ENCODE measurements at places on chromosomes 12 and 14.

- no peaks in the 10 kb centered on the region for H3K27me3 ChIP-seq
- no peak overlapping the region for H3K27ac ChIP-seq
- DNase-seq = no peak
- H3K4me1 ChIP-seq = peaks cover 20% of the 10 kb centered on the region
Observed at GRCh38 chr14:73250781-73251500, 13.6 kb downstream of the PAPLN start.

- no peak overlapping the region for H3K27ac ChIP-seq
- no peak overlapping the region for H3K4me3 ChIP-seq
- no peaks in the 10 kb centered on the region for H3K36me3 ChIP-seq
- DNase-seq = no peak
Observed at GRCh38 chr12:604956-605355, 58.3 kb downstream of the NINJ2 start.

DNA sequence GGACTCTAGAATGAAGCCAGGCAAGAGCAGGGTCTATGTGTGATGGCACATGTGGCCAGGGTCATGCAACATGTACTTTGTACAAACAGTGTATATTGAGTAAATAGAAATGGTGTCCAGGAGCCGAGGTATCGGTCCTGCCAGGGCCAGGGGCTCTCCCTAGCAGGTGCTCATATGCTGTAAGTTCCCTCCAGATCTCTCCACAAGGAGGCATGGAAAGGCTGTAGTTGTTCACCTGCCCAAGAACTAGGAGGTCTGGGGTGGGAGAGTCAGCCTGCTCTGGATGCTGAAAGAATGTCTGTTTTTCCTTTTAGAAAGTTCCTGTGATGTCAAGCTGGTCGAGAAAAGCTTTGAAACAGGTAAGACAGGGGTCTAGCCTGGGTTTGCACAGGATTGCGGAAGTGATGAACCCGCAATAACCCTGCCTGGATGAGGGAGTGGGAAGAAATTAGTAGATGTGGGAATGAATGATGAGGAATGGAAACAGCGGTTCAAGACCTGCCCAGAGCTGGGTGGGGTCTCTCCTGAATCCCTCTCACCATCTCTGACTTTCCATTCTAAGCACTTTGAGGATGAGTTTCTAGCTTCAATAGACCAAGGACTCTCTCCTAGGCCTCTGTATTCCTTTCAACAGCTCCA is 39.6 kb downstream of the DAD1 start:
- peak overlapping the region; percentile 99 for H3K27ac ChIP-seq
- H3K4me3 ChIP-seq = peak overlapping the region; percentile 85
- no peak for DNase-seq
- H3K4me1 ChIP-seq = peaks cover 53% of the 10 kb centered on the region

DNA sequence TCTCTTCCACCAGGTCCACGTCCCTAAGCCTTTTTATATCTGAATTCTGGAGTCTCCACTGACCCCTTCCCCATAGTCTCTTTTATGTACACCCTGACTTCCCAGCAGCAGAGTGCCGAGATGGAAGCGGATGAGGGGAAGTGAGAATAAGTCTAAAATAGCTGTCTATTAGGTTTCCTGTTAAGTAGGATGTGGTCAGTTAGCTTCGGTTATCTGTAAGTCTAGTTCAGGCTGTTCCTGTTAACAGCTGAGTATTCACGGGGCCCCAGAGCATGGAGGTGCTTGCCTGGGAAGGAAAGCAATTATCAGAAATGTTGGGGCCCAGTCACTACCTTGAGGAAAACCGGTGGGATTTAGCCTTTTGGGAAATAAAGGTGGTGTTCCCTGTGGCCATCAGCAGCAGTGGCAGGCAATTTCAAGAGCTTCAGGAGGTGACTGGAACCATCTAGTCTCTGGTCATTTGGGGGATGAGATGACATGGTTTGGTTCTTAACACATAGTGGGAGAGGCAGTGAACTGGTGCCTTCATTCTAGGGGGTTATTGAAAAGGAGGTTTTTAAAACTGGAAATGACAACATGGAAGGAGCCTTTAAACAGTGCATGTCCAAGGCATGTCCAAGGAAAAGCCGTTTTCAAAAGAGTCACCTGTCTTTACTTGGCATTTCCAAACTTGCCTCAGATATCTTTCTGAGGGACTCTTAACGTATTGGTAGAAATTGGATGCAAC is 21.8 kb downstream of the CHST11 start:
- no peaks in the 10 kb centered on the region for H3K27me3 ChIP-seq
- peak overlapping the region; percentile 93 for H3K4me3 ChIP-seq
- H3K36me3 ChIP-seq = no peaks in the 10 kb centered on the region
- DNase-seq = no peak

DNA sequence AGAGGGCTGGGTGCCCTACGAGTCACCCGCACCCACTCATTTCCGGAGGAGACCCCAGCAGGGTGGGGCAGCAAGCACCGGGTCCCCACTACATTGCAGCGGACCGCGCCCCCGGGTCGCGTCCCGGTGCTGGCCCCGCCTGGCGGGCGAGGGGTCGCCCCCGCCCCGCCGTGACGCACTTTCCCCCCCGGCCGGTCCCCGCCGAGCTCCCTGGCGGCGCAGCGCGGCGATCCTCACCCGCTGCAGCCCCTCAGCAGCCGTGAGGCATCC is 106.1 kb downstream of the PRICKLE1 start:
- peak overlapping the region; percentile 74 for H3K4me3 ChIP-seq
- peaks cover 45% of the 10 kb centered on the region for H3K4me1 ChIP-seq
- no peak overlapping the region for H3K27ac ChIP-seq
- peaks cover 5% of the 10 kb centered on the region for H3K36me3 ChIP-seq

DNA sequence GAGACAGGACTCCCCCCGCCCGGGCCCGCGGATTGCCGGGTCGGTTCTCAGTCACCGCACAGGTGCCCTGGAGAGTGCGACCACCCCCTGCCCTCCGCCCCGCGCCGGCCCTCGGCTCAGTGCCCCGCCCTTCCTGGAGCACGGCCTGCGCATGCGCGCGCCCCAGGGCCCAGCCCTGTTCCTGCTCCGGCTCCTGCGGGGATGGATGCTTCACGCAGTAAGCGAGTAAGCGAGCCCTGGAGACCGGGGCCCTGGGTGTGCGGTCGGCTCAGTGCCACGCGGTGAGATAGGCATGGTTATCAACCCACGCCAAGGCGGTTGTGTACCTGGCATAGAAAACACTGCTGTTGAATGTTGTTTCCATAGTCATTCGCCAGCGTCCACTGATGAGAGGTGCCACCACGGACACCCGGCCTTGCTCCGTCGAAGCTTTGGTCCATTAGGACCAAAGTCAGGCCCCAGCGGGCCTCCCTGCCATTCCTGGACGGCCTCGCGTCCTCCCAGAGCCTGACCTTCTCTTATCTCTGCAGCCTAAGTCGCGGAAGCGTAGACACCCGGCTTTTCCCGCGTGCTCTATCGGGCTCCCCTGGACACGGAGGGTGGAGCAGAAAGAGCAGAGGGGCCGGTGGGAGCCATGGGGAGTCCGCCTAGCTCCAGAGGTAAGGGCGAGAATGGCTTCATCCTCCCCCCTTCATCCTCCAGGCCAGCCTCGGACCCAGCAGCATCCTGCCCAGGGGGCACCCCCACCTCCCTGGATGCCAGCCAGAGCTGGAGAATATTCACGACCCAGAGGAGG is 90.6 kb downstream of the PAPOLA start:
- peaks cover 24% of the 10 kb centered on the region for H3K27me3 ChIP-seq
- H3K4me3 ChIP-seq = peak overlapping the region; percentile 73
- peak; percentile 59 for DNase-seq
- H3K4me1 ChIP-seq = peaks cover 6% of the 10 kb centered on the region
- peak overlapping the region; percentile 83 for H3K27ac ChIP-seq

- no peak for DNase-seq
- no peaks in the 10 kb centered on the region for H3K4me1 ChIP-seq
- H3K27me3 ChIP-seq = no peaks in the 10 kb centered on the region
- H3K4me3 ChIP-seq = no peak overlapping the region
- H3K27ac ChIP-seq = no peak overlapping the region
Observed at GRCh38 chr12:121189131-121189530, 20.8 kb upstream of the P2RX4 start.

- no peaks in the 10 kb centered on the region for H3K36me3 ChIP-seq
- H3K4me3 ChIP-seq = no peak overlapping the region
- DNase-seq = no peak
- no peak overlapping the region for H3K27ac ChIP-seq
- no peaks in the 10 kb centered on the region for H3K4me1 ChIP-seq
Observed at GRCh38 chr12:18382236-18382885, 121.0 kb downstream of the PIK3C2G start.

- no peaks in the 10 kb centered on the region for H3K36me3 ChIP-seq
- H3K27ac ChIP-seq = no peak overlapping the region
- DNase-seq = no peak
- H3K4me1 ChIP-seq = no peaks in the 10 kb centered on the region
- no peak overlapping the region for H3K4me3 ChIP-seq
Observed at GRCh38 chr12:23847857-23848256, 101.6 kb downstream of the SOX5 start.

- H3K27ac ChIP-seq = no peak overlapping the region
- H3K4me1 ChIP-seq = peaks cover 41% of the 10 kb centered on the region
- peak; percentile 62 for DNase-seq
- H3K36me3 ChIP-seq = no peaks in the 10 kb centered on the region
Observed at GRCh38 chr12:57214398-57214781, 2.2 kb upstream of the NXPH4 start.

DNA sequence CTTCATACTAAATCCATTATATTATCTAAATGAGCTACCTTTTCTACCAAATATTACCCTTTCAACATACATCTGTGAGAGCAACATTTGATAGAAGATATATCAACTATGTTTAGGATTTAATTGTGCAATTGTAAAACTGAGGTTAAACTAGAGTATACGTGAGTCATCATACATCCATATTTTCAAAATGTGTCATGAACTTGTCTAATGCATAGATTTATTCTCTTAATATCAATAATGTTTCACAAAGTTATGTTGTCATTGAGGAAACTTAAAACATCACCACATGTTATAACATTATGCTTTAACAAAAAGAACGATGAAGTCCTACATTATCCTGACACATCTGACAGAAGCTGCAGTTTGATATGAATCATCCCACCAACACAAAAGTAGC is 645.5 kb upstream of the NOVA1 start:
- no peaks in the 10 kb centered on the region for H3K27me3 ChIP-seq
- no peaks in the 10 kb centered on the region for H3K4me1 ChIP-seq
- no peak overlapping the region for H3K27ac ChIP-seq
- no peak overlapping the region for H3K4me3 ChIP-seq
- no peaks in the 10 kb centered on the region for H3K36me3 ChIP-seq
- no peak for DNase-seq

GRCh38 chr14:79543967-79544697 is 667.2 kb downstream of the DIO2 start:
- H3K27me3 ChIP-seq = no peaks in the 10 kb centered on the region
- no peak overlapping the region for H3K4me3 ChIP-seq
- H3K27ac ChIP-seq = no peak overlapping the region
- no peak for DNase-seq
- H3K36me3 ChIP-seq = no peaks in the 10 kb centered on the region
- no peaks in the 10 kb centered on the region for H3K4me1 ChIP-seq

DNA sequence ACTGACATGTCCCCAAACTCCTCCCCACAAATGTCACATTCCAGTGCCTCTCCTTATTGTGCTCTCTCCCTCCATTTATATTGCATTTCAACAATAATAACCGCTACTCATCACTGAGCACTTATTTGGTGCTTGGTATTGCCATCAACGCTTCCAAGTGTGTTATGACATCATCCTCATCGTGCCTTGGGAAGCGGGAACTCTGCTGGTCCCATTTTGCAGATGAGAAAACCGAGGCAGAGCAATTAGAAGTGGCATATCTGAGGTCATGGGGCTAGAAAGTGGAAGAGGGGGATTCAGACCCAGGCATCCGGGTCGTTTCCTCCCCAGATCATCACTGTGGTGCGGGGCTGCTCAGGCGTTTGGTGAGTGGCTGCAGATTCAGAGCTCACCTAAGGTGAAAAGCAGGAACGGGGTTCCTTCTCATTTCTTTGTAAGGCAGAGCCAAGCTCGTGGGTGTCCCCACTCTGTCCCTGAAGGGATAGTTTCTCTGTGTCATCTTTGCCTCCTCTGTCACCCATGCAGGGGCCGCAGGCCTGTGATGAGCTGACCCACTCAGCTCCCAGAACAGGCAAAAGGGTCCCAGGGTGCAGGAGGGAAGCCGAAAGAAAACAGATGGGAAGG is 5.5 kb upstream of the FZD10 start:
- no peak for DNase-seq
- H3K27me3 ChIP-seq = peaks cover 45% of the 10 kb centered on the region

GRCh38 chr14:71339650-71340415 is 432.6 kb downstream of the PCNX1 start:
- peaks cover 20% of the 10 kb centered on the region for H3K36me3 ChIP-seq
- H3K4me3 ChIP-seq = no peak overlapping the region
- no peak overlapping the region for H3K27ac ChIP-seq

DNA sequence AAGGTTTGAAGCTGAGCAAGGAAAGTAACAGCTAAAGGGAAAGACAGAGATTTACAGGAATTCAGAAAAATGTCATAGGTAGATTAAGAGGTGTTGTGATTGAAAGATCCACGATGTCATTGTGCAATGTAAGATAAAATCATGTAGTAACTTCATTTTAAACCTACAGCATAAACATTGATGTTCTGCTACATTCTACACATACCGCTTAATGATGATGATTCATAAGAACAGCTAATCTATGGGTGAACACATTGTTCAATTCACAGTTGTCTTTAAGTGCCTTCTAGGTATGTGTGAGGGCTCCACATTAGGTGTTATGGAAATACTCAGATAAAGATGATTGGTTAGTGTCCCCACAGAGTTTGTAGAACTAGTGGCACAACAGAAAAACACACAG is 170.9 kb downstream of the GRIP1 start:
- peaks cover 4% of the 10 kb centered on the region for H3K36me3 ChIP-seq
- H3K4me1 ChIP-seq = no peaks in the 10 kb centered on the region
- no peak for DNase-seq
- no peak overlapping the region for H3K4me3 ChIP-seq

GRCh38 chr12:95863337-95863736 is 4.6 kb downstream of the SNRPF start:
- no peak overlapping the region for H3K27ac ChIP-seq
- no peaks in the 10 kb centered on the region for H3K27me3 ChIP-seq
- H3K4me3 ChIP-seq = no peak overlapping the region

GRCh38 chr14:63853831-63854293 is 1.1 kb downstream of the SYNE2 start:
- H3K36me3 ChIP-seq = no peaks in the 10 kb centered on the region
- no peaks in the 10 kb centered on the region for H3K27me3 ChIP-seq
- H3K4me3 ChIP-seq = peak overlapping the region; percentile 96
- DNase-seq = peak; percentile 30

- H3K4me1 ChIP-seq = no peaks in the 10 kb centered on the region
- H3K27me3 ChIP-seq = no peaks in the 10 kb centered on the region
Observed at GRCh38 chr12:80792861-80793260, 76.1 kb downstream of the MYF5 start.

GRCh38 chr12:54068418-54069070 is 14.9 kb downstream of the HOXC4 start:
- peaks cover 16% of the 10 kb centered on the region for H3K27me3 ChIP-seq
- no peaks in the 10 kb centered on the region for H3K4me1 ChIP-seq
- no peak overlapping the region for H3K4me3 ChIP-seq
- H3K36me3 ChIP-seq = no peaks in the 10 kb centered on the region
- no peak overlapping the region for H3K27ac ChIP-seq
